ENCODE measurements at places on chromosomes 16 and 17. TPM values are rescaled to one million over a fixed set of nuclear protein-coding genes. Genes with fewer than 3 reads are reported as not detected.

DNA sequence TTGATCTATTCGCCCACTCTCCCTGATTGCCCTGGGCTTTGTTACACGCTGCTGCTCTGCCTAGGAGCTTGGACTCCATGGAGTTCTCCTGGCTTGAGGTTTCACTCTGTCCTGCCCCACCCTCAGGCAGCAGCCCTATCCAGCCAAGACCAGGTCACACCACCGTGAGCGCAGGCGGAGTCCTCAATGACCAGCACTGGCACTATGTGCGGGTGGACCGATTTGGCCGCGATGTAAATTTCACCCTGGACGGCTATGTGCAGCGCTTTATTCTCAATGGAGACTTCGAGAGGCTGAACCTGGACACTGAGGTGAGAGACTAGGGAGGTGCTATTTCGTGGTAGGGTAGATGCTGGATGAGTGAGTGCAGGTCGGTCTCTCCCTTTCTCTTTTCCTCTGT, 3.5 kb downstream of the CNTNAP1 start:
- DNase-seq = no peak

GRCh38 chr16:89159066-89159849, 12.3 kb upstream of the CDH15 start:
- no peak for DNase-seq

GRCh38 chr17:48642059-48642842, 16.1 kb upstream of the HOXB9 start:
- DNase-seq = no peak

Gene CDK3
- 5.5 TPM for total RNA-seq

Gene PRAC1
- not detected for total RNA-seq

GRCh38 chr17:80660527-80661198, 116.0 kb downstream of the RPTOR start:
- no peak for DNase-seq

- DNase-seq = no peak
Measured at GRCh38 chr16:30767767-30768465, 5.8 kb downstream of the RNF40 start.

- no peak for DNase-seq
Measured at GRCh38 chr17:57902800-57903759, 52.1 kb downstream of the CUEDC1 start.

Gene SLC5A10
- total RNA-seq = not detected

GRCh38 chr17:44247876-44248736, 19.8 kb downstream of the SLC4A1 start:
- DNase-seq = no peak

Gene ARHGDIG
- not detected for total RNA-seq

Gene CACNG3
- total RNA-seq = not detected

Gene CRK
- total RNA-seq = 21.0 TPM

GRCh38 chr16:6558661-6559060, 774.0 kb upstream of the RBFOX1 start:
- DNase-seq = no peak

DNA sequence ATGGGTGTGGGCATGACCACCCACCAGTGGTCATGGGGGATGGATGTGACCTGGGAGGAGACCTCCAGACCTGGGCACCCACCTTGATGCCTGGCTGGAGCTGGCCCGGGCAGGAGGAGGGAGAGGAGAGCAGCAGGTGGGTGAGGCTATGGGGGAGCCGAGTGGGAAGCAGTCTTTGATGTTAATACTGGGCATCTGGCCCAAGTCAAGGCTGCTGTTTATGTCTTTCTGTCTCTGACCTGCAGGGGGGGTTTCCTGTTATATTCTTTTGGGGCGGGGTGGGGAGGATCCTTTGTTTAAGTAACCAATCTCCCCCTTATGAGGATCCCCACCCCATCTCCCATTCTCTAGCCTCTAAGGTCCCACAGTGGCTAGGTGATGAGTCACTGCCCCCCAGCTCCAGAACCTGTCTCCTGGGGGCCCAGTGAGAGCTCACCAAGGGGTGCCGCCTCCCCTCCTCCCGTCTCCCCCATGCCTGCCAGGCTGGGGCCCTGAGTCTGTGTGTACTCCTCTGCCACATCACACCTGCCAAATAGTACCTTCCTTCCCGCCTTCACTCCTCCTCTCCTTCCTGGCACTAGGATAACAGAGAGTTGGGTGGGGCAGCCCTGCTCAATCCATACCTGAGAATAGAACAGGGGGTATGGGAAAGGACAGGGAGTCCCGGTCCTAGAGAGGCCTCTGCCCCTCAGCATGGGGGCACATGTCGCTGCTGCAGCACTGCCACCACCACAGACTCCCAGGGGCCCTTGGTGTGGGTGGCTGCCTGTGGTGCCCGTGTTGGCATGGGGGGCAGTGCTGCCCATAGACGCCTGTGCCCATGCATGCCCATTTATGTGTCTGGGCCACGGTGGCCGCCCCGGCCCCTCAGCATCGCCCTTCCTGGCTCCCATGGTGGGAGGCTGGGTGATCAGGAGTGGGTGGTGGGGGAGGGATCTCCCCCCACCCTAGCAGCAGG, 7.3 kb downstream of the THRA start:
- DNase-seq = peak; percentile 34

- DNase-seq = no peak
Measured at GRCh38 chr17:17134957-17135333, 71.2 kb downstream of the PLD6 start.

DNA sequence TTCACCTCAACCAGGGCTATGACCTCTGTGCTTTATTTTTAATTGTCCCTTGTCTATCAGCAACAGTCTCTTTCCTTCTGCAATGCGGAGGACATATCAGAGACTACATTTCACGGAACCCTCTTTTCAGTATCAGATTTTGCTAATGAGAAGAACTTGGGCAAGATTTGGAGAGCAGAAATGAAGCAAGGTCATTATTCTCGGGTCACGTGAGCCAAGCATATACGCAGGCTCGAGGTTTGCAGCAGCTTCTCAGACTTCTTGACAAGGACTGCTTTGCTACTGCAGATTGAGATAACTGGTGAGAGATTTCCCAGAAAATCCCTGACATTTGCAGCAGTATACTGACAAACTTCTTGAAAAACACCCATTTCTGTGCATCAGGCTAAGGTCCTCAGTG, 30.4 kb downstream of the ABCA10 start:
- no peak for DNase-seq

DNA sequence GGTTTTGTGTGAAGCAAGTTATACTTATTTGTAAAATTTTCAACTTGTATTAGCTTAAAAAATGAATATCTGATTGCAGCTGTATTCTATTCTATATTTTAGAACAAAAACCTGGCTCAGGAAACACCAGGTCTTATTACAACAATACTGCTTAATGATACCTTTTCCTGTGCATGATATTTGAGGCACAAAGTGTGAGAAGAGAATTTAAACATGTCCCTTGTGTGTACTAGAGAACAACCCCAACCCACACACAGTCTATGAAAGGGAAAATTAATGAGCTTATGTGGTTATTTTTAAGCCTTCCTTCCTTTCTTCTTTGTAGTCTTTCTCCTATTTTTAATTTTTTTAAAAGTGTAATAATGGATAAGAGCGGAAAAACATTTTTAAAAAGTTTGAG, 122.6 kb upstream of the MON1B start:
- DNase-seq = no peak

Gene ACSM5
- not detected for total RNA-seq

Gene TUBB3
- total RNA-seq = 0.68 TPM

Gene CTRB1
- total RNA-seq = 2.2 TPM

Gene EPX
- total RNA-seq = not detected

- DNase-seq = peak; percentile 52
Measured at GRCh38 chr17:58084317-58084981, 1.2 kb downstream of the DYNLL2 start.

Gene AHSP
- not detected for total RNA-seq

Gene CKLF
- total RNA-seq = 52.4 TPM

GRCh38 chr16:81786321-81786720, 7.2 kb downstream of the PLCG2 start:
- no peak for DNase-seq

DNA sequence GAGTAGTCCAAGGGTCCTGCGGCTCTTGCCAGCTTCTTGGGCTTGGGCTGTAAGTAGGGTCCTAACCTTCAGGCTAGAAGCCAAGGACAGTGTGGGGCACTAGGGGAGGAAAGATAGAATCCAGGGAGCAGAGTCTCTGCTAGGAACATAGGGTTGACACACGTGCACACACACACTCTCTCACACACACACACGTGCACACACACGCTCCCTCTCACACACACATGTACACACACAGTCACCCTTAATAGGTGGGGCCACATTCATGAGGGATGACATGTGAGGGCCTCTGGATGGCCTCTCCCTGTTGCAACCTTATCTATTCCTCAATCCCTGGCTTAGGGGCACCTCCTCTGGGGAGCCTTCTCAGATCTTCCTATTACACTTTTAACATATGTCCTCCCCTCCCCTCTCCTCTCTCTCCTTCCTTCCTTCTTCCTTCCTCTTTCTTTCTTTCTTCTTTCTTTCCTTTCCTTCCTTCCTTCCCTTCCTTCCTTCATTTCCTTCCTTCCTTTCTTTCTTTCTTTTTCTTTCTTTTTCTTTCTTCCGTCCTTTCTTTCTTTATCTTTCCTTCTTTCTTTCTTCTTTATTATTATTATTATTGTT, 3.1 kb downstream of the EPX start:
- DNase-seq = no peak

Gene KRTAP1-3
- not detected for total RNA-seq

Gene SOX15
- total RNA-seq = 0.24 TPM

GRCh38 chr16:50664270-50664669, 16.8 kb downstream of the SNX20 start:
- no peak for DNase-seq

DNA sequence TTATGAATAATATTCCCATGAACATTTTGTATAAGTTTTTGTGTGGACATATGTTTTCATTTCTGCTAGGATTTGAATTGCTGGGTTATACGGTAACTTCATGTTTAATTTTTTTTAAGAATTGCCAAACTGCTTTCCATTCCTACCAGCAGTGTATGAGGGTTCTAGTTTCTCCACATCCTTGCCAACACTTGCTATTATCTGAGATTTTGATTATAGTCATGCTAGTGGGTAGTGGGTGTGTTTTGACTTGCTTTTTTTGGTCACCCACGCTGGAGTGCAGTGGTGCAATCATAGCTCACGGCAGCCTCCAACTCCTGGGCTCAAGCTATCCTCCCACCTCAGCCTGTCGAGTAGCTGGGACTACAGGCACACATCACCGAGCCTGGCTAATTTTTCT, 3.0 kb upstream of the EEF2K start:
- DNase-seq = no peak

GRCh38 chr17:20184181-20184580, 175.0 kb downstream of the SPECC1 start:
- no peak for DNase-seq

DNA sequence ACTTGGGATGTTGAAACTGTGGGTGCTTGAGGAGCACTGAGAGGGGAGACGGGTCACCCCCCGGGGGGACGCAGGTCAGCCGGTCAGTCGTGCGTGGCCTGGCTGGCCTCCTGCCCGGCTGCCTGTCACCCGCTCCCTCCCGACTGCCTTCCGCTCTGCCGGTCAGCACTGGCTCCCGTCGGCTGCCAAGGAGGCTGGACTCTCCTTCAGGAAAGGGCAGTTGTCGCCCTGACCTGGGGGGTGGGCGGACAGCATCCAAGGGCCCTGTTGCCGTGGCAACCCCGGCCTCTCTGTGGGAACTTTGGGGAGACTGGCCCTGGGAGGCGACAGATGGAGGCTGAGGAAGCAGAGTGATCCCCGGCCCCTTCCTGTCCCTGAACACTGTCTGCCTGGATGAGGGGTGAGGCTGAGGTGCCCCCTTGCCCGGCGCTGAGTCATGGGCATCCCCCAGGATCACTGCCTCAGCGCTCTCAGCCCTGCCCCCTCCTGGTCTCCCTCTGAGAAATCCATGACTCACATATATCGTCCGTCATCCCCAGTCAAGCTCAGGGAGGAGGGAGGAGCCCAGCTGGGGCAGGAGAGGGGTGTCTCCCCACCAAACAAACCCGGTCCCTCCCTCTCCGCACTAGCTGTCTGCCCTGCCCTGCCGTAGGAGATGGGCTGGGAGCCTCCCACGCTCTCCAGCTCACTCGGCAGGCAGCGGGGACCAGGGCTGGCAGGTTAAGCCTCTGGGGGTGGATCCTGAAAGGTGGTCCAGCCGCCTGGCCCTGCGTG, at the start of gene ADGRG1:
Gene ADGRG1 (plus strand): TSS at position 623 of the 774 bp plus-strand sequence. CDS start 21,658 bp downstream, outside the sequence.
- peak; percentile 37 for DNase-seq

Gene SARM1
- 30.9 TPM for total RNA-seq

- DNase-seq = no peak
Measured at GRCh38 chr16:19639986-19640421, 78.0 kb downstream of the KNOP1 start.

- no peak for DNase-seq
Measured at GRCh38 chr17:16141685-16142084, 73.6 kb downstream of the NCOR1 start.
